ENCODE measurements at places on chromosomes 13 and 19. TPM values are rescaled to one million over a fixed set of nuclear protein-coding genes. Genes with fewer than 3 reads are reported as not detected.

FCAR gene
- not detected for total RNA-seq

- DNase-seq, result no peak
Measured at GRCh38 chr13:94129490-94129894, 350.0 kb downstream of the DCT start.

DNA sequence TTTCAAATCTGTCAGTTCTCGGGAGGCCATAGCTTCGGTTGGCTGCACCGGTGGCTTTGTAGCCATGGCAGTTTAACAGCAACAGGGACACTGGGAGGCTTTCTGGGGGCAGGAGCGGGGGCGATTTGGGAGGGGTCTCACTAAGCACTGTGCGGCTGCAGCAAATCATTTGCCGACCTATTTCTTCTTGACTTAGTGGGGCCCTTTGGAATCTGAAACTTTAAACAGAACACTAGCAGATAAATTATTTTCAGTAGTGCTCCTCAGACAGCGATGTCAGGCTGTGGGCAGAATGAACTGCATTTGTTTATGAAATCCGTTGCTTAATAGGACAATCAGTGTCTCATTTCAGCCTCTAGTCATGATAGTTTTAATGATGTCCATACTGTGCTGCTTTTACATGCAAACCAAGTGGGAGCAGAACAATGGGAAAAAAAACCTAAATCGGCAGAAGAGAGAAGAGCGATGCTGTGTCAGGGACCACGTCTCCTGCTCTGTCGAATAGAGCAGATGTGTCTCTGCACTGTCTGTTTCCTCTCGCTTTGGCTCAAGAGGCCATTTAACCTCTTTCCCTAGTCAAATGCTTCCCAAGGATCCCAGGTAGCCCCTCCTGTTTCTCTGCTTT is 211.9 kb downstream of the OLFM4 start:
- no peak for DNase-seq

- peak; percentile 51 for DNase-seq
Measured at GRCh38 chr13:45441633-45442032, 23.1 kb upstream of the COG3 start.

DNA sequence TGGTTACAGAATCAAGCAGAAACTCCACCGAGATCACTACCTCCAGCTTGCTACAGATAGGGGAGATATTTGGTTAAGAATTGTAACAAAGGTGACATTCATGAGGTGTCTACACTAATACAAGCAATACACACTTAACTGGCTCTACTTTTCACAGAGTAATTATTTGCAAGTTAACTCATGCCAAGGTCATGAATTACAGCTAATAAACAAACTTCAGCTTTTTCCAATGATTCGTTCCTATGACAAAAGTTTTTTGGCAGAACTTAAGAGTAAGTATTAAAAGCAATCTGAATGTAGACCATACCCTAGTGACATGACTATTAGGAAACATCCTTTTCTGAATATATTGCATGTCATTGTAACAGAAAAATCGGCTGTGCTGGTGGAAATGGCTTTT is 72.1 kb downstream of the LHFPL6 start:
- DNase-seq, result no peak

All from A172 (cell line).